ENCODE measurements at places on chromosomes 7 and 10. TPM values are rescaled to one million over a fixed set of nuclear protein-coding genes. Genes with fewer than 3 reads are reported as not detected.
A peak's percentile ranks its signal among the peaks of the same experiment; 100 is the strongest.

DNA sequence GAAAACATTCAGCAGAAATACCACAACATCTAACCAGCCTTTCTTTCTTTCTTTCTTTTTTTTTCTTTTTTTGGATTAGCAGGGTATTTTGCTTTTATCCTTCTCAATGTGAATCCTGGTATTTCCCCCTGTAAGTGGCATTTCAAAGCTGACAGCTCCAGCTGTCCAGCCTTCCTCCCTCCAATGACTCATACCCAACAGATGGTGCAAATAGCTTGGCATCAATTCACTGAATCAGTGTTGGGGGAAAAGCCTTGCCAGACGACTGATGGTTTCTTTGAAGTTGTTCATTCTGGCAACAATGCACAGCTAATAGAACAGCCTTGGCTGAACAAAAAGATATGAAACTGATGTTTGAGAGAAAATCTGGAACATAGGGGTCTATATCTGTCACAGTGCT is 316.8 kb upstream of the STEAP1 start:
- no peaks in the 10 kb centered on the region for H3K4me1 ChIP-seq
- DNase-seq: no peak
- no peak overlapping the region for H3K27ac ChIP-seq
- no peak overlapping the region for H3K4me3 ChIP-seq

DNA sequence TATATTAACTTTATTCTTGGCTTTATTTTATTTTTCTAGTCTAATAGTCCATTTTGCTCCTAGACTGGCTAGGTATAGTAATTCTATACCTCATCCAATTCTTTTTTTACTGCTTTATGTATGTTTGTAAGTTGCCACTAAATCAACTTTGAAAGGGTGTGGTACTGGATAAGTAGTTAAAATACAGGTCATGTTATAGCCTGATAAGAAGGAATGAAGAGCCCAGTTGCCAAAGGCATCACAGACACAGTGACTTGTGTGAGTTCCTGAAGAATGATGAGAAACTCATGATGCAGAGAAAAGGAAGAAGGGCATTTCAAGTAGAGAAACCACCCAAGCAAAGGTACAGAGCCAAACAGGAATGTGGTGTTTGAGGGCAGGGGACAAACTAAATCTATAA is 27.3 kb downstream of the NAPEPLD start:
- DNase-seq: no peak
- no peaks in the 10 kb centered on the region for H3K4me1 ChIP-seq
- peaks cover 14% of the 10 kb centered on the region for H3K36me3 ChIP-seq
- H3K27ac ChIP-seq: no peak overlapping the region
- H3K27me3 ChIP-seq: no peaks in the 10 kb centered on the region

The AQP1 gene
- total RNA-seq: 0.25 TPM

The FAM25G gene
- total RNA-seq: not detected

DNA sequence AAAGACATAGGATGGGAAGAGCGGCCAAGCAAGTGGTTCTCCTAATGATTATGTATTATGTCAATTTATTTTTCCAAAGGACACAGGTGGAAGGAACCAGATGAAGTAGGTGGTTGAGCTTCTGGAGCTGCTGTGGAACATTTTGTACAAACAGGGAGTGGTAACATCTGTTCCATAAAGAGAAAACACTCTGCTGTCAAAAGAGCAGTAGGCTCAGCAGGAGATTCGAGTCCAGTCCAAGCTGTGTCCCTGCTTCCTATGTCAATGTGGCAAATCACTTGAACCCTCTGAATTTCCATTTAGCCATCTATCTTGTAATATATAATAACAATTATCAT is 448.0 kb upstream of the ANKRD30A start:
- no peaks in the 10 kb centered on the region for H3K4me1 ChIP-seq
- H3K27ac ChIP-seq: no peak overlapping the region
- no peak overlapping the region for H3K4me3 ChIP-seq
- no peaks in the 10 kb centered on the region for H3K27me3 ChIP-seq
- no peak for DNase-seq
- H3K36me3 ChIP-seq: no peaks in the 10 kb centered on the region

The NEUROD6 gene
- total RNA-seq: not detected

DNA sequence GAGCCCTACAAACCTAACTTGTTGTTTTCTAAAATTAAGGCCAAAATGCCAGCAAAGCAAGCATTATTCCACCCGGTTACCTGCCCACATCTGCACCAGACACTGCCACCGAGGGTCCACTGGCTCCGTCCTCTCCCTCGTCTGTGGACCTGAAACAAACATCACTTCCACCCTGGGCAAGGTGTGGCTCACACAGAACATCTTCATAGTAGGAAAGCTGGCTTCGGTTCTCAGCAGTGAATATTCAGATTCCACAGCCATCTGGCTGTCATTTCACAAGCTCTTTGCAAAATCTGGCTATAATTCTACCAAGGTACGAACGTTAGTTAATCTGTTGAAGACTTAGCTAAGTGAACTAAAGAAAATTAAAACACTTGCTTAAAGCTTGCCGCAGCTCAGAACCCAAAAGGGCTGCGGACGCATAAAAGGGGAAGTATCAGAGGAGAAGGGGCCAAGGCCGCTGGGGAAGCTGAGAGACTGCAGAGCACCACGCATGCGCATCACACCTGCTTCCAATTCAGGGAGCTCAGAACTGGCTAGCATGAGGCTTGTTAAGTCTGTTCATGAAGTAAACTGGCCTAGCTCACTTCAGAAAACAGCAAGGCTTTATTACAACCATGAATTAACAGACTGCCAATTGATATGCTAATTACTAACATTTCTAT is 46.1 kb downstream of the PTPRN2 start:
- H3K4me3 ChIP-seq: no peak overlapping the region
- peak; percentile 50 for DNase-seq
- no peak overlapping the region for H3K27ac ChIP-seq
- H3K4me1 ChIP-seq: peaks cover 5% of the 10 kb centered on the region
- no peaks in the 10 kb centered on the region for H3K36me3 ChIP-seq
- no peaks in the 10 kb centered on the region for H3K27me3 ChIP-seq

GRCh38 chr10:119413471-119414080 is 128.9 kb downstream of the RGS10 start:
- no peaks in the 10 kb centered on the region for H3K27me3 ChIP-seq
- H3K4me3 ChIP-seq: no peak overlapping the region
- peaks cover 2% of the 10 kb centered on the region for H3K36me3 ChIP-seq
- no peak for DNase-seq

The TRIM50 gene
- total RNA-seq: not detected

- no peaks in the 10 kb centered on the region for H3K27me3 ChIP-seq
- peak overlapping the region; percentile 94 for H3K4me3 ChIP-seq
- DNase-seq: peak; percentile 70
- H3K4me1 ChIP-seq: peaks cover 39% of the 10 kb centered on the region
- H3K36me3 ChIP-seq: peaks cover 3% of the 10 kb centered on the region
These were observed 4.4 kb upstream of the ARID5B start for GRCh38 chr10:61896854-61897661.

The FAM149B1 gene
- total RNA-seq: 16.0 TPM

GRCh38 chr10:88165849-88166271 is 302.4 kb downstream of the PTEN start:
- H3K27ac ChIP-seq: no peak overlapping the region
- H3K4me3 ChIP-seq: no peak overlapping the region
- no peaks in the 10 kb centered on the region for H3K36me3 ChIP-seq
- no peaks in the 10 kb centered on the region for H3K27me3 ChIP-seq
- peaks cover 20% of the 10 kb centered on the region for H3K4me1 ChIP-seq

DNA sequence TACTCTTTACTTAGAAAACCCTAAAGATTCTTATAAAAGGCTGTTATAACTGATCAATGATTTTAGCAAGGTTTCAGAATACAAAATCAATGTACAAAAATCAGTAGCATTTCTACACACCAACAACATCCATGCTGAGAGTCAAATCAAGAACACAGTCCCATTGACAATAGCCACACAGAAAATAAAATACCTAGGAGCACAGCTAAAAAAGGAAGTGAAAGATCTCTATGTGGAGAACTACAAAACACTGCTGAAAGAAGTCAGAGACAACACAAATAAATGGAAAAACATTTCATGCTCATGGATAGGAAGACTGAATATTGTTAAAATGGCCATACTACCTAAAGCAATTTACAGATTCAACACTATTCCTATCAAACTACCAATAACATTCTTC is 427.0 kb downstream of the KCNMA1 start:
- no peaks in the 10 kb centered on the region for H3K36me3 ChIP-seq
- DNase-seq: no peak
- no peak overlapping the region for H3K4me3 ChIP-seq
- peaks cover 6% of the 10 kb centered on the region for H3K27me3 ChIP-seq
- no peaks in the 10 kb centered on the region for H3K4me1 ChIP-seq

Measured in activated CD4-positive, alpha-beta T cell treated with anti-CD3 and anti-CD28 coated beads for 36 hours (primary cell).